ENCODE measurements at places on chromosomes 12 and 14. TPM values are rescaled to one million over a fixed set of nuclear protein-coding genes. Genes with fewer than 3 reads are reported as not detected.
A peak's percentile ranks its signal among the peaks of the same experiment; 100 is the strongest.

Gene TAS2R19
- 17.1 TPM for total RNA-seq

Gene SERPINA4
- total RNA-seq: not detected

Gene TRHDE
- 1.8 TPM for total RNA-seq

Gene NGB
- not detected for total RNA-seq

DNA sequence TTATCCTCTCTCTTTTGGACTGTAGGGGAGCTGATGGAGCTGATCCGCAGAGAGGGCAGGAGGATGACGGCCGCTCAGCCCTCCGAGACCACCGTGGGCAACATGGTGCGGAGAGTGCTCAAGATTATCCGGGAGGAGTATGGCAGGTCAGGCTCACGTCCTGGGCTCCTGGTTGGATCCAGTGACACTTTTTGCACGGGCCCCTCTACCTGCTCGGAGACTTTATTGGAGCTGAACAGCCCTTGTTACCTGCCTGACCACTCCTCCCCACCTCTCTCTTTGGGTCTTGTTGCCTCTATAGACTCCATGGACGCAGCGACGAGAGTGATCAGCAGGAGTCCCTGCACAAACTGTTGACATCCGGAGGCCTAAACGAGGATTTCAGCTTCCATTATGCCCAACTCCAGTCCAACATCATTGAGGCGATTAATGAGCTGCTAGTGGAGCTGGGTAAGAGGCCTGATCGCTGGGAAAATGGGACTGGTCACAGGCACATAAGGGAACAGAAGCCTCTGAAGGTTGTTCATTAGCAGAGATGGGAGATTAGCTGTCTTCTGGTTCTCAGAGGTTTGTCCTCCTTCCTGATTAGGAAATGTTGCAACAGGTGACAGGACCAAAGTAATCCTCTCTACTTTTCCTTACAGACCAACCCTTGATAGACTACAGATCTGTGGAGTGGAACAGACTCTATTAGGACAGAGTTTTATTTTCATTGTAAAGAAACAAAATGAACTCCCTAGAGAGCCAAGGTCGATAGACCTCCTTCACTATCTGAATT is 718 bp downstream of the EIF2B2 start:
- DNase-seq: no peak

GRCh38 chr12:92619026-92619425 is 83.8 kb upstream of the PLEKHG7 start:
- DNase-seq: no peak

GRCh38 chr12:130780880-130781575 is 58.0 kb downstream of the STX2 start:
- DNase-seq: no peak

GRCh38 chr12:45468751-45469615 is 253.1 kb downstream of the ANO6 start:
- DNase-seq: peak; percentile 14

DNA sequence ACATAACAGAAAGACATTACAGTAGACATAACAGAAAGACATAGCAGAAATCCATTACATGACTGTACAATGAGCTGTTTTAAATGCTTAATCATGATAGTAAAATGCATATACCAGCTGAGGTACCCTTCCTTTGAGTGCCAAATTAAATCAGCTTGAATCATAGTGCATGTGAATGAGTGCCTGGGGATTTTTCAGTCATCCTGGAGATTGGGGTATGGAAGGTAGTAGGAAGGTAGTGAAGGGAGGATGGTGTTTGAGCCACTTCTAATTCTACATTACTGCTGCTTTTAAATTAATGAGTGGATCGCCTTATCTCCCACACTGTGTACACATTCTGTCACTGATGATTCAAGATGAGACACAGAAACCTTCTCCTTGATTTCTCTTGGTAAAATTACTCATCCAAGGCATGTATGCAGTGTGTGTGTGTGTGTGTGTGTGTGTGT is 534.2 kb downstream of the LRFN5 start:
- DNase-seq: no peak

DNA sequence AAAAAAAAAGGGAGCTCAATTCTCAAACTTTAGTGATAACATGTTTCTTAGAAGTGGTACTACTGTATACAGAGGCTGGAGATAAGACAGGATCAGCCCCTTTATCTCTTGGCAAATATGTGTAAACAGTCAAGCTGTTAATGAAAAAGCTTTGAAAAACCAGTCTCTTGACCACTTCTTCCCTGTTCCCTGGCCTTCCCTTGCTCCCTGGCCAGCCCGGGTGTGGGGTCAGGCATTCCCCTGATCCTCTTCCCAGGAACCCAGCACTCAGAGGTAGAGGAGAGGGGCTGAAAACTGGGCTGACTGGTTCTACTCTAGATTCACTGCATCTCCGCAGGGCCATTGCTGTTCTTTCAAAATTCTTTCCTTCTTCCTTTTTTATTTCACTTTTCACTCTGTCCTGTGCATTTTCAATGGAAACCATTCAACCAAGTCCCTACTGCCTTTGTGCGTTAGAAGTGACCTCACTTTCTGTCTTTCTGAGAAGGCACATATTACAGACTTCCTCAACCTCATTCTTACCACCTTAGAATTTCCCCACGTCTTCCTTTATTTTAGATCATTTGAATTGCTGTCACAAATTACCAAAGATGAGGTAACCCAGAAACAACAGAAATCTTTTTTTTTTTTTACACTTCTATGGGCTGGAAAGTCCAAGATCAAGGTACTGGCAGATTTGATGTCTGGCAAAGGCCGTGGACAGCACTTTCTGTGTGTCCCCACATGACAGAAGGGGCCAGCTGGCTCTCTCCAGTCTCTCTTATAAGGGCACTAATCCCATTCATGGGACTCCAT is 5.7 kb downstream of the GNG2 start:
- no peak for DNase-seq
